Temporal lobe (tissue), 4 donors: ENCODE measurements at places on chromosomes 12 and 14. TPM values are rescaled to one million over a fixed set of nuclear protein-coding genes. Genes with fewer than 3 reads are reported as not detected.

AICDA gene
- not detected for total RNA-seq

SSPN gene
- total RNA-seq = 4.9 TPM

NUAK1 gene
- 35.2 TPM for total RNA-seq

ABHD4 gene
- 3.4 TPM for total RNA-seq

STK38L gene
- total RNA-seq = 19.7 TPM

POTEG gene
- total RNA-seq = not detected

IQSEC3 gene
- 6.6 TPM for total RNA-seq

PLD4 gene
- 1.2 TPM for total RNA-seq

TMED8 gene
- 20.9 TPM for total RNA-seq

DMAC2L gene
- 7.6 TPM for total RNA-seq

NOP9 gene
- 17.5 TPM for total RNA-seq

EXOC3L4 gene
- total RNA-seq = not detected

PAH gene
- 0.25 TPM for total RNA-seq

GALC gene
- total RNA-seq = 30.5 TPM

TMEM119 gene
- total RNA-seq = 0.74 TPM

TAS2R9 gene
- total RNA-seq = 0.25 TPM

TMEM117 gene
- 9.3 TPM for total RNA-seq

CLEC4D gene
- not detected for total RNA-seq
